ENCODE measurements at places on chromosomes 3 and 15. TPM values are rescaled to one million over a fixed set of nuclear protein-coding genes. Genes with fewer than 3 reads are reported as not detected.

- no peak for DNase-seq
Observed at GRCh38 chr15:100903168-100903554, 16.0 kb upstream of the LRRK1 start.

SCN11A gene
- not detected for total RNA-seq

DNA sequence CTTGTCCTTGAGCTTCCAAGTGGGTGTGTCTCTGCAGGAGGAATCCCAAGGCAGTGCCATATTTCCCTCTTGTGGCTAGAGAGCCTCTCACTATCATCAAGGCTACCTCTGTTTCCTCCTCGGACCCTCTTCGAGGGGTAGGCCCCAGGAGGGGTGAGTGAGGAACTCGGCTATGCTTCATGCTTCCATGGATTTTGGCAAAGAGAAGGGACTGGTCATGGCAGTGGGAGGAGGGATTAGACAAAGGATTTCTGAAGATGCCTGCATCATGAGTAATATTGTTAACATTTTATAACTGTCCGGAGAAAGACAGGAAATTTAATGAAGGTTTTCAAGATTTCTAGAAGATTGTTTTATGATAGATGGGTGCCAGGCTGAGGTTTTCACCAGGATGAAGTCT, 241.5 kb downstream of the CLSTN2 start:
- DNase-seq: no peak

DNA sequence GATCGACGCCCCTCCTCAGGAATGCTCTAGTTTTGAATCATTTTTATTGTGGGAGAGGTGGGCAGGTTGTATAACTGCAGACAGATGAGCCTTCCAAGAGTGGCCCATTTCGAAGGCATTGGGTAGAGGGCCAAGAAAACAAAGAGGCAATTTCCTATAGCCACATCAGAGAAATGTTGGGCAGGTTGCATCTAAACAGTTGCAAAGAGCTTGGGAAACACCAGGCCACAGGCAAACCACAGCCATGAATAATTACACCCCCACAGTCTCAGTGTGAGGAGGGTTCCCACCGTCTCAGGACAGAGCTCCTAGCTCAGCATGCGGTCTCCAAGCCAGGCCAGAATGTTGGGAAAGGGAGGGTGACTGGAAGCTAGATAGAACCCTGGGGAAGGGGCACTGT, 257.3 kb downstream of the ABHD5 start:
- no peak for DNase-seq

DNA sequence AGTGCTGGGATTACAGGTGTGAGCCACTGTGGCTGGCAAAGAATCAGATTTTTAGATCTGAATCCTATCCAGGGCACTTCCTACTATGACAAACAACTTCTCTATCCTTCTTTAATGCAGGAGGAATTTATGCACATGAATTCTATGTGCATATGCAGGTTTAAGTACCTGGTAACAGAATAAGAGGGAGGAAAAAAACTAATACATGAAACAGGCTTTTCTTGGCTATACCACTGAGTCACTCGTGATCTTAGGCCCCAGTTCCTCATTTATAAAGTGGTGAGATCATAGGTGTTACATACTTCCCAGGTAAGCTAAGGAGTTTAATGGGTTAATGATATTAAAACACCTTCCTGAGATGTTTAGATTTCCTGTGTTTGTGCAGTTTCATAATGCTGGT, 108.2 kb downstream of the TP63 start:
- no peak for DNase-seq

FRMD4B gene
- 3.6 TPM for total RNA-seq

PRTG gene
- 0.05 TPM for total RNA-seq

IL20RB gene
- 0.38 TPM for total RNA-seq

GASK1A gene
- 0.52 TPM for total RNA-seq

GRK7 gene
- 0.27 TPM for total RNA-seq

DNA sequence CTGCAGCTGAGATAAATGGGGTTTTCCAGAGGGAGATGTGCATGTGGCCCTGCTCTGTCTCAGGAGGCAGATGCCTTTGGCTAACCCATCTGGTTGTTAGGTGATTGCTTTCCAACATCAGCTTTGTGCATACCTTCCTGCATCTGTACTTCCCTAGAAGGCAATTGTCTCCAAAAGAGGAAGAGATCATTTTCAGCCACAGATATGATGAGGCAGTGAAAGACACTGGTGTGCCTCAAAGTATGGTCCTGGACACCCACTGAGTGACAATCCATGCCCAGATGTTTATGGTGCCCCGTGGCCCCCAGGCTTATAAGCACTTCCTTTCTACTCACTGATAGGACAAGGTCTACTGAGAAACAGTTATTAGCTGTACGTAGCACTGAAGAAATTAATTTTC, 117.5 kb upstream of the NR2F2 start:
- DNase-seq: no peak

XCR1 gene
- total RNA-seq: not detected

- no peak for DNase-seq
Observed at GRCh38 chr3:23758253-23758838, 47.4 kb upstream of the UBE2E1 start.

- DNase-seq: no peak
Observed at GRCh38 chr3:40287248-40287647, 22.3 kb upstream of the EIF1B start.

TGM5 gene
- total RNA-seq: not detected

DNA sequence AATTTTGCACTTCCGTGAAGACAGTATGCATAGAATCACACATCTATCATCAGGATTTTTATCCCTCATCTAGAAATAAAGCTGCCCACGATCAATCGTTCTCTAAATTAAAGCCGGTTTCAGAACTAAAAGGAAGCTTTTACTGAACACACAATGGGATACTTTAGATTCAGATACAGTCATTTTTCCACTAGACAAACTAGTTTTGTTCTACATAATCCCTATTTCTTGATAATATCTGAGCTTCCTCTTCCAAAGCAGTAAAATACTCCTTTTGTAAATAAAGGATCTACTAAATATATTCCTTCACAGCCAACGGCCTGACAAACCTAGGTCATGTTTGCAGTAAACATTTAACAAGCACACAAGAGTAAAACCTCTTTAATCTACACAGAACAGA, 2.0 kb upstream of the GANC start:
- DNase-seq: no peak

- no peak for DNase-seq
Observed at GRCh38 chr3:10557781-10558373, 52.5 kb upstream of the ATP2B2 start.

DNA sequence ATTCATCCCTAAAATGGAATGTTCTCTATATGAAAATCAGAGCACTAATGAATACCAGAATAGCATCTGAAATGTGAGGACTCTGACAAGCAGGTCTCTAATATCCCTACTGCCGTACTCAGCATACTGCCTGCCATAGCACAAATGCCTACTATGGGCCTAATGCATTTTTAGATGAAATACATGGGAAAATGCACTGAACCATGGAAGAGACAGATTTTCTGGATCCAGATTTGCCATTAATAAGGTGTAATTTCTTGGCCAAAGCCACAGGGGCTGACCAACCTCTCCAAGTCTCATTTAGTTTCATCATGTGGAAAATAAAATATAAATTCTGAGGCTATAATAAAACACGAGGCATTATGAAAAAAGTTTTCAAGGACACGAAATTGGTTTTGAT, 123.8 kb downstream of the CBLB start:
- DNase-seq: no peak

DNA sequence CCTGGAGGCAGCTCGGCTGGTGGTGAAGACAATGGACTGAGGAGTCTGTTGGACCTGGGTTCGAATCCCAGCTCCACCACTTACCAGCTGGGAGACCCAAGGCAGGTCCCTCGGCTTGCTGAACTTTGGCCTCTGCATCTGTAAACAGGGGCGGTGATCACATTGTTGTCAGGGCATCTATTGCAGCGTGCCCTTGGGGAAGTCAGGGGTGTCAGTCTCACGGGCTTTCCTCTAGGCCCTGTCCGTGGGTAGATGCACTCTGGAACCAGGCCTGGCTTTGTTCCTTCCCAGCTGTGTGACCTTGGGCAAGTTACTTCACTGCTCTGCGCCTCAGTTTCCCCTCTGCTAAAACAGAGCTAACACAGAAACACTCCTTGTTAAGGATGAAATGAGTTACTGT, 68.8 kb upstream of the SLC6A6 start:
- DNase-seq: no peak

DNA sequence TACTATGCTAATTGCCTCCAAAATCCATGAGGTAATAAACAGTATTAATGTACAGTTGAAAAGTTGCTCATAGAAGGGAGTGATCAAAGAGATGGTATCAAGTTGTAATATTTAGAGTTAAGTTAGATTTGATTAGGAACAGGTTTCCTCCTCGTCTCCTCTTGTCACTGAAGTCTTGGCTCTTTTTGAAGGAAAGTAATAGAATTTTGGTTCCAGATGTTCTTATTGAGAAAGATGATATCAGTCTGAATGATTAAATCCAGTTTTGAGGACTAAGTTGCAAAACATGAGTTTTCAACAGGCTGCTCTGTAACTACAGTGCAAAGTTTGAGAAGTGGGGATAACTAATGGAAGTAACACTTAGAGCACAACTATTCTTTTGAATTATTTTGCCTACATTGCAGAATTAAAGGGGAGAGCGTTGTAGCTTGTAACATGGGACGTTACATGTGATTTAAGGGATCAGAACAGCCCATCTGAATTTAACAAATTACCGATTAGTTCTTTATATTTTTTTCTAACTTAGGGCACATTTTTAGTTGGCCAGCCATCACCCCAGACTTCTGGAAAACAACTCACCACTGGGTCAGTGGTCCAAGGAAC, 48.3 kb downstream of the MAP6D1 start:
- DNase-seq: no peak

- DNase-seq: no peak
Observed at GRCh38 chr3:178618197-178618596, 82.0 kb downstream of the KCNMB2 start.

DNA sequence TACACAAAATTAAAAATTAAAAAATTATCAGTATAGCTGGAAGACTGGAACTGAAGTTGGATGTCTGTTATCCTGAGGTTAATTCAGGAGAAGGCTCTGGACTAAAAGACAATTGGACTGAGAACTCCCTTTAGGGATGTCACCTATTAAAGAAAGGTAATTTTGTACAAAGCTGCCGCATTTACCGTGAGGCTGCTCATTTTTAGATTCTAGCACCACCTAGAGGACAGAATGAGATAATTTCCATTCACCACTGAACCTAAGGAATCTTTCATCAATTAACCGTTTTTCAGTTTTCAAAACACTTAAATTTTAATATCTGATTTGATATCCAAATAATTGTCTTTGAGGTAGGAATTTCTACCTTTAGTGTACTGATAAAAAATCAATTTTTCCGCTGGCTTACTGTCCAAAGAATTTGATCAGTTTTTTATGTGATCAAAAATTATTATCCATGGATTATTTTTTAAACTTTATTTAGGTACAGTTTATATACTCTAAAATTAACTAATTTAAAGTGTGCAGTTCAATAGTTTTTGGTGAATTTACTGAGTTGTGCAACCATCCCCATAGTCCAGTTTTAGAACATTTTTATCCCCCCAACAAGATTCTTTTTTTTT, 106.7 kb upstream of the TNIK start:
- DNase-seq: no peak

- no peak for DNase-seq
Observed at GRCh38 chr3:157237886-157238285, 77.9 kb upstream of the CCNL1 start.

NCK1 gene
- total RNA-seq: 36.6 TPM

- DNase-seq: no peak
Observed at GRCh38 chr15:38312190-38312589, 59.6 kb downstream of the SPRED1 start.

METTL6 gene
- total RNA-seq: 7.8 TPM
